ENCODE measurements at places on chromosomes 11 and 22. TPM values are rescaled to one million over a fixed set of nuclear protein-coding genes. Genes with fewer than 3 reads are reported as not detected.

DNA sequence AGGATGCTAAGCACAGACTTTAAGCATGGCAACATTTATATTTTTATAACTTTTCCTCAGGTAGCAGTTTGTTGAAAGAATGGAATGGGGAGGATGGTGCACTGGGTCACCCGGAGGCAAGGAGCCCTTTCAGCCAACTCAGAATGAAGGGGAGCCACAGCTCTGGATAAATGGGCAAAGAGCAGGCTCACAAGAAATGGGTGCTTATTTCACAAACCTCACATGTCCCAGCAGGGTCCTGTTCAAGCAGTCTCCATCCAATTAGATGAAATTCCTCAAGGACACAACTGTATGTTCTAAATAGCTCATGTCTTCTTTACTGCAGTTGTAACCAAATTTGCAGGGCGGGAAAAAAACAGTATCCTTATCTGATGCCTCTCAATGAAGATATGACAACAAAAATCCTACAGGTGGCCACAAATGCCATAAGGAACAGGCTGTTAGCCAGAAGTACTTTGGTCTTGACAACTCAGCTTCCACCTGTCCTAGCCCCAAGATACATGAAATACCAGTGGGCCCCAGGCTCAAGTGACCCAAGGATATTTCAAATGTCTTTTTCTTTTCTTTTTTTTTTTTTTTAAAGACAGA lies 48.2 kb downstream of the MAPK1 start:
- no peak overlapping the region for H3K27ac ChIP-seq
- no peaks in the 10 kb centered on the region for H3K36me3 ChIP-seq
- DNase-seq = no peak
- no peak overlapping the region for H3K4me3 ChIP-seq

LARGE2 gene
- total RNA-seq = 9.5 TPM

CAVIN3 gene
- total RNA-seq = not detected

GRCh38 chr22:23466351-23466750 lies 113.7 kb downstream of the IGLL1 start:
- DNase-seq = no peak
- H3K36me3 ChIP-seq = no peaks in the 10 kb centered on the region
- no peak overlapping the region for H3K4me3 ChIP-seq
- no peak overlapping the region for H3K27ac ChIP-seq

- H3K27ac ChIP-seq = no peak overlapping the region
- no peak for DNase-seq
- H3K27me3 ChIP-seq = no peaks in the 10 kb centered on the region
- no peak overlapping the region for H3K4me3 ChIP-seq
Observed at GRCh38 chr22:44594951-44595350, 96.9 kb upstream of the RTL6 start.
